ENCODE measurements at places on chromosomes 2 and 18.

DNA sequence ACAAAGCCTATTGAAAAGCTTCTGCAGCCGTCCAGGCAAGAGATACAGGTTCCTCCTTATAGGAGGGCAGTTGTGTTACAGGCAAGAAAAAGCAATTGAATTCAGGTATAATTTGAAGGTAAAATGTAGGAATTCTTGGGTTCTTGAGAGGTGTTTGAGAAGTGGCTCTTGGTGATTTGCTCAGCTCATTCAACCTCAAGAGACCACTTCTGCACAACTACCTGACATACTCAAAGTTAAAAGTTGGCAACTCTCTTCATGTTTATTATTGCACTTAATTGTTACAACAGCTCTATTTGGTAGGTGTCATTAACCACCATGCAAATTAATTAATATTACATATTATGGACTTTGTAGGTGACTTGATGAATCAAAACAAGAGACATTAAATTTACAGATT lies 753.2 kb downstream of the ADCYAP1 start:
- no peak for DNase-seq

DNA sequence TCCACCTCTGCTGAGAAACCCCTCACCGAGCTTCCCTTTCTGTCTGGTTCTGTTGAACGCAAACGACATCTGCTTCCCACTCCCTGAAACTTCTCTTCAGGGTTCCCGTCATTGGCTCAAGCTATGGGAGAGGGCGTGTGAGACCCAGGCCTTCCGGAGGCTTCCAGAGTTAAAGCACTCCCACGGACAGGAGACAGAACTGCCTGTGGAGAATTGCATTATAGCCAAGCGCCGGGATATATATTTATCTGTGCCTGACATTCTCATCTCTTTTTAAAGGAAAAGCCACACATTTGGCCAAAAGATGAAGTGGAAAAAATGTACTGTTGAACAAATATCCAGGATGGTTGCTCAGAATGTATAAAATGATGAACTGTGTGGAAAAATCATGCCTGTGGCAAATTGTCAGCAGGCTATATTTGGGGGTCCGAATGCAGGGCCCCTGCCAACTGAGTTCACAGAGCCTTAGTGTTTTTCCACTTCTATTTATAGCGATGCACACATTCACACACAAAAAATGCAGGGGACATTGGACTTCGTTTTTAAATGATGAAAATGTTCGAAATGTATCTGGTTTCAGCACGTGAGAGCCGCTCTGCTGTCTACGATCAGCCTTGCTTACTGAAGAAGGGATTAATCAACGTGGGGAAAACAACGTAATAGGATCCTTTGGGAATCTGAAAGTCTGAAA lies 59.5 kb downstream of the E2F6 start:
- no peak for DNase-seq

- no peak for DNase-seq
Observed at GRCh38 chr18:54210463-54210862, 14.0 kb downstream of the MBD2 start.

DNA sequence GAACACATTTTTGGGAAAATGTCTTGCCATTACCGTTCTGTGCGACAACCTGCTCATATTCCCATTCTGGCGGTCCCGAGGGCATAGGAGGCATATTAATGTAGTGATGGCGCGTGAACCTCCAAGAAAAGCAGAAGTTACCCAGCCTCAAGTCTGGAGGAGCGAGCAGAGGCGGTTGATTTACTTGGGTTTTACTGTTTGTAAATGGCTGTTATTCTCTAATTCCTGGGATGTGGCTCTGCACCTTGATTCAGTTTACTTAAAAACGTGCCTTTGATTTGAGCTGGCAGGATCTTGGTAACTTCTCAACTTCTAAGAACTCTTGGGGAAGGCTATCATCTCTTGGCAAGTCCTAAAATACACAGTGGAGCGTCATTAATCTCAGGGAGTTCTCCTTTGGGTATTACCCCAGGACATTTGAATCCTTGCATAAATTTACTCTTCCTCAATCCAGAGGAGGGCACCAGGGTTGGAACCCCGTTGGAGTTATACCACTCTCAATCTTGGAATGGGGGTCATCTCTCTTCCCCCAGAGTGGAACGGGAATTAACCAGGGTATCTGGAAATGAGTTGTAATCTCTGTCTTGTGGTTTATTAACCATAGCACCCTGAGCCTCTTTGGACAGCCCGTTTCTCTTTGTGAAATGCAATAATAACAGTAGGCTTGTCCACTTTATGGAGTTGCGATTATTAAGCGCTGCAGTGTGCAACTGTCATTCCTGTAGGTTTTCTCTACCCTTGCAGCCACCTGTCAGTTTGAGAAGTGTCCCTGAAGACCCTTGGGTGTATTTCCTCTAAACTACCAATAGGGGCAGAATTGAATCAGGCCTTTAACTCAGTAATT lies 2.1 kb downstream of the HK2 start:
- DNase-seq = no peak

GRCh38 chr18:59090966-59091603 lies 48.6 kb upstream of the SEC11C start:
- DNase-seq = no peak

- DNase-seq = no peak
Observed at GRCh38 chr2:177434475-177434874, 41.9 kb downstream of the AGPS start.

Data from activated T-cell treated with anti-CD3 and anti-CD28 coated beads, Interleukin-2, amount 50 U/mL, for 1 hour (primary cell).